Stimulated activated CD8-positive, alpha-beta memory T cell treated with anti-CD3 and anti-CD28 coated beads, Interleukin-12 subunit alpha, Interleukin-12 subunit beta, amount 100 ng/mL, for 1 hour (primary cell): ENCODE measurements at places on chromosomes 5 and 9.
A peak's percentile ranks its signal among the peaks of the same experiment; 100 is the strongest.

- DNase-seq = no peak
Measured at GRCh38 chr9:14451949-14452348, 138.0 kb upstream of the NFIB start.

DNA sequence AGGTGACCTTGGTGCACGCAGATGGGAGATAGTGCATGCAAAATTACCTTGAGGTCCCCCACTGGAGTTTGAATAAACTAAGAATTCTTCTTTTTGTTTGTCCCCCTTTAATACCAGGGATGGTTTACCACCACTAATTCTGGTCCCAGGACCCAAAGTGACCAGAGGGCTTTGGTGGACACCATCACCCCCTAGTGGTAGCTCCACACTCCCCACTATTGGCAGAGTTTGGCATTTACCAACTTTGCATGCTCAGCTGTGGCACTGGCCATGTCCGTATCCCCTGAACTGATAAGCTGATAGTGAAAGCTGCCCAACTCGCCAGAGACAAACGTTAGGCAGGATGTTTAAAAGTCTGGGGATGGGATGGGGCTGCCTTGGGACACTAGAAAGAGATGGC is 3.3 kb downstream of the ASTN2 start:
- no peak for DNase-seq

DNA sequence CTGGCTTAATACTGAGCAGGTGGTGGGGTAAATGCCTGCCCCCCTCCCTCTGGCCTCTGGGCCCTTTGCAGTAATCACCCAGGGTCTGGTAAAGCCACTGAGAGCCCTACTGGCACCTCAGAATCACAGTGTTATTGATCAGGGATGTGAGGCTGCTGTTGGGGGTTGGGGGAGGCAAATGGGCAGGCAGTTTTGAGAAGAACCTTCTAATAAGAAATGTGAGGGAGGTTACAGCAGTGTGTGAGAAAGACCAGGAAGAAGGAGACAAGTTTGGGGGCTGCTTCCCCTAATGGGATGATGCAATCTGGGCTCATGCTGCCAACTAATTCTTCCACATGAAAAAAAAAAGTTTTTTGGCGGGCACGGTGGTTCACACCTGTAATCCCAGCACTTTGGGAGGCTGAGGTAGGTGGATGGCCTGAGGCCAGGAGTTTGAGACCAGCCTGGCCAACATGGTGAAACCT is 3.1 kb upstream of the B4GALT7 start:
- DNase-seq = no peak

DNA sequence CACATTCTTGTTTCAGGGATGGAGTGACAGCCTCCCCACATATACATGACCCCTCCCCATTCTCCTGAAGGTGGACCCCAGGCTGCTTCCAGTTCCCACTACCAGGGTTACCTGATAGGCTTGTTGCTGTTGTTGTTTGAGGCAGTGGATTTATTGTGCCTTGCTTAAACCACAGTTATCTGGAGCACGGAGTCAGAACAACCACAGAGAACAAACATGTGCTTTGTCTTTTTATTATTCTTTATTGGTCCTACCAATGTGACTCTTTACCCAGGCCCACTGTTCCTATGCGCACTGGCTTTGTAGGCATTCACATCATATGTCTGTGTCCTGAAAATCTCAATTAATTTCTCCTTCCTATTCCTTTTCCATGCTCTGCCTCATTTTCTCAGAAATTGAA is 41.2 kb upstream of the IPPK start:
- no peak for DNase-seq

- no peak for DNase-seq
Measured at GRCh38 chr5:21931116-21931515, 922.0 kb downstream of the CDH12 start.

GRCh38 chr5:168712280-168712924 is 133.2 kb upstream of the PANK3 start:
- DNase-seq = no peak

DNA sequence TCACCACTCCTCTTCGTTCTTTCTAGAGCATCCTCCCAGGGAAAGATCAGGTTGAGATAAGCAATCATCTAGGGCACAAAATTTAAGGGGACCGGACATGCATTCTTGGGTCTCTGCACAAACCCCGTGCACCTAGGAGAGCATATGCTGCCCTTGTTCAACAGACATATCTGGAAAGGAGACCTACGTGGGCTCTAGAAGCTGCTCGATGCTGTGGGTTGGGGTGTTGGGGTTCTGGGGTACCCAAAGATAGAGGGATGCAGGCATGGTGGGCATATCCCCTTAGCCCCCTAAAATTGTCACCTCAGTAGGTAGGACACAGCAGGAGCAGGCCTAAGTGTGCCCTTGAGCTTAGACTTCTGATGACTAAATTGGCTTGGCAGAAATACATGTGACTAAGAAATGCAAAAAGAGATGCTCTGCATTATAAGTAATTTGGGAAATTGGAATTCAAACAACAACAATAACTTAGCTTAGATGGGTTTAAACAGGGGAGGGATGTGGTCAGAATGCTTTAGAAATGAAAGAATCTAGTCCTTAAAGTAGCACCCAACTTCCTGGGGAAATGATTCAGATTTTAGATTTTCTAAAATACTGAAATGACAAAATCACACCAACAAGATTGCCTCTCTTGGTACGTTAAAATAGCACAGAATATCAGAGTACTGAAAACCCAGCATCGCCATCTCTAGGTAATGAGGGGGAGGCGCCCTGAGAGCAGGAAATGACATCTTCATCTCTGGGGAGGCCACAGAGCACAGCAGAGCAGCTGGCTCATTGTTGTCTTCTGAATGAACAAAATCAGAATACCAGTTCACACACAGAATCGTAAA is 172.3 kb downstream of the GNA14 start:
- DNase-seq = peak; percentile 13

GRCh38 chr9:137638680-137639079 is 19.9 kb downstream of the EHMT1 start:
- no peak for DNase-seq

DNA sequence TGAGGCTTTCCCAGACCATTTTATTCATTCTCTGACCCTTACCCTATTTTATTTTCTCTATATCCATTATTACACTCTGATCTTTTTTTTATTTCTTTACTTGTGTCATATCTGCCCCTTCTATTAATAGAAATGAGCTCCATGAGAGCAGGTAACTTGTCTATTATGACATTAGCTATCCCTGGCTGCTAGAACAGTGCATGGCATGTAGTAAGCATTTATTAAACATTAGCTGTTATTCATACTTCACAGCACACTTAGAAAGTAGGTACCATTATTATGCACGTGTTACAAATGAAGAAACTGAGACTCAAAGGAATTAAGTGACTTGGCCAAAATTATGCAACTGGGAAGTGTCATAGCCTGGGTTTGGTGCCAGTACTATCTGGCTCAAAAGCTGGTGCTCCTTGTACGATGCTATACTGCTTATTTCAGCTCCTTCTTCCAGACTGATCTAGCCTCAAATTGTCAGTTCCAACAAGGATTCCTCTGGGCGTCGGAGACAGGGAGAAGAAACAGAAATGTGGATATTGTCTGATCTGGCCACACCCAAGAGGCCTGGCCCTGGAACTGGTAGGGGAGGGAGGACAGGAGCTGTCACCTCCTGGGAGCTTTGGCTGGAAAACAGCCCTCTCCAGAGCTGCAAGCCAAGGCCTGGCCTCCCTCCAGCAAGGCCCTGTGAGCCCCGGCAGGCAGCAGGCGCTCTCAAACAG is 10.8 kb upstream of the NIPAL4 start:
- no peak for DNase-seq

DNA sequence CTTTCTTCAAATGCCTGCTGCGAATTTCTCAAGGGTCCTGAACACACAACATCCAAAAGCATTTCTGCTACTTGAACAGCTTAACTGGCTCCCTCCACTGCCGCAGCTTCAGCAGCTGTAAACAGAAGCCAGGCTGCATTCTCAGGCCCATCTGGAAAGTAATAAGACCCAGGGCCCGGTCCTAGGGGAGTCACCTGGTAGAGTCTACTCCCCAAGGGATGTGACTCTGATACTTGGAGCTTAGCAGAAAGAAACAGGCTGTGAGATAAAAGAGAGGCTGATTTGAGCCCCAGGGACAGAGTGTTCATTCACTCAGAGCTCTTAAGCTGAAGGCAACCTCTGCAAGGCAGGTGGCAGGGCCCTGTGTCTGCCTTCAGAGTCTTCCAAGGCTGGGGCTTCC is 356.8 kb downstream of the SPOCK1 start:
- no peak for DNase-seq

DNA sequence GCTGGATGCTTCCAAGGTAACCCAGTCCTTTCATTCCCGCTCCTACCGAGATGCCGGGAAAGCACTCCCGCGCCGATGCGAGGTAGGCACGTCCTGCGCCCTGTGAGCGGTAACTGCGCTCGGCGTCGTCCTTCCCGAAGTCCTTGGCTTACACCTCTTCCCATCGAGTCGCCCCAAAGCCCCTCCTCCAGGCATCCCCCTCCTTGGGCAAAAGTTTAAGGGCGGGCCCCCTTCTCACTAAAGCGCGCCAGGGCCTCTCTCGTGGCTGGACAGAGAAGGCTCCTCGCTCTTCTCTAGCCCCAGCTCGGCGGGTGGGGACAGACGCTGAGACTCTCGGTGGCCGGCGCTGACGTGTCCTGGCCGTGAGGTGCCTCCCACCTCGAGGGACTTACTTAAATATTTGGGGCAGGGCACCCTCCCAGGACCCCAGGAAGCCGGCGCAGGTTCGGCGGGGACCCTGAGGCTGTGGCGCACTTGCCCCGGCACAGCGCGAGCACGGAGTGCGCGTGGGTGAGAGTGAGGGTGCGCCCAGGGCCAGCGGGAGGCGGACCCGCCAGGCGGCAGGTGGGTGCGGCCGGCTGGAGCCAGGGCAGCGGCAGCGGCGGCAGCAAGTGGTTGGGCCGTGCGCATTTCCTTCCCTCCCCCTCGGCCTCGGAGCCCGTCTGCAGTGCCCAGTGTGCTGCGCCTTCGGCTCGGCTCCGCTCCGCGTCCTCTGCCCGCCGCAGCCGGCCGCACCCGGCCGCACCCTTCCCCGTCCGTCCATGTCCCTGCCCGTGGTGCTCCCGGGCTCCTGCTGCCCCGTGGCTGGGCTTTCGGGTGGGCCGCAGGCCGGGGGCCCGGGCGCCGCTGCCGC is at the start of gene ENTREP1:
ENTREP1 (plus strand) TSS at position 667 of the 853 bp plus-strand sequence; CDS start at position 762, 95 bp downstream.
- DNase-seq = no peak

DNA sequence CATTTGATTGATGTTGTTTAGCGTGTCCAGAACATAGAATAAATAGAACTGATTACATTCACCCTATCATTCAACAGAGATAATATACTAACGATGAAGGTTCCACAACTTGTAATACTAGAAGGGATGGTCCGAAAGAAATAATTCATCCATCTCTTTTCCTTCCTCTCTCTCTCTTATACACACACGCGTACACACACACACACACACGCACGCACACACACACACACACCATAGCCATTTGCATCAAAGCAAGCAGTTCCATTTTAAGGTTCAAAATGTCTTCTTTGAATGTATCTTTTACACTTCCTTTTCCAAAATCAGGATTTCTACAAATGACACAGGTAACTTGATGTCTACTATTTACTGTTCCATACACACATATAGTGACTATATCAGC is 887 bp downstream of the GDA start:
- no peak for DNase-seq
